Kidney (tissue), 22 donors: ENCODE measurements at places on chromosomes 6 and 20.

- peak; percentile 66 for DNase-seq
These were observed 695.9 kb downstream of the EPHA7 start for GRCh38 chr6:92723390-92723931.

GRCh38 chr20:57501461-57502335 is 23.2 kb downstream of the CTCFL start:
- DNase-seq, result peak; percentile 52

GRCh38 chr6:165220045-165220444 is 89.4 kb downstream of the C6orf118 start:
- DNase-seq, result no peak

- DNase-seq, result peak; percentile 63
These were observed 55.1 kb downstream of the KIF16B start for GRCh38 chr20:16517946-16518783.

GRCh38 chr6:82362878-82363427 is 664 bp upstream of the TPBG start:
- no peak for DNase-seq

- DNase-seq, result peak; percentile 90
These were observed 151.1 kb upstream of the B3GAT2 start for GRCh38 chr6:71107911-71108420.

GRCh38 chr20:1893721-1894470 is 1.3 kb upstream of the SIRPA start:
- no peak for DNase-seq

- DNase-seq, result peak; percentile 59
These were observed 807 bp downstream of the TBC1D20 start for GRCh38 chr20:461254-462198.

DNA sequence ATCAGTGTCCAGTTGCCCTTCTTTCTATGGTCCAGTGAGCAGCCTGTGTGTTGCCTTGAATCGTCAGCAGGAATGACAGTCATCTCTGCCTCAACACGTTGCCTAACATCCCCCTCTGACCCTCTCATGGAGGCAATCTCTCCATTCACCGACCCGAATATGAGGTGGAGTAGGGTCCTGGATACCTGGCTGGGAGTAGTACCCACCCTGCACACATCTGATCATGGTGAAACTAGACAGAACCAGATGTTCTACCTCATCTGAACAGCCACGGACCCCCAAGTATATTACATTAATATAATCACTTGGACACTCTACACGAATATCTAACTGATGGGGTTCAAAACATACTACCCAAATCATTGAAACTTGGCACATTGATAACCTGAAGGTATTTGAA is 77.0 kb upstream of the COL21A1 start:
- no peak for DNase-seq

DNA sequence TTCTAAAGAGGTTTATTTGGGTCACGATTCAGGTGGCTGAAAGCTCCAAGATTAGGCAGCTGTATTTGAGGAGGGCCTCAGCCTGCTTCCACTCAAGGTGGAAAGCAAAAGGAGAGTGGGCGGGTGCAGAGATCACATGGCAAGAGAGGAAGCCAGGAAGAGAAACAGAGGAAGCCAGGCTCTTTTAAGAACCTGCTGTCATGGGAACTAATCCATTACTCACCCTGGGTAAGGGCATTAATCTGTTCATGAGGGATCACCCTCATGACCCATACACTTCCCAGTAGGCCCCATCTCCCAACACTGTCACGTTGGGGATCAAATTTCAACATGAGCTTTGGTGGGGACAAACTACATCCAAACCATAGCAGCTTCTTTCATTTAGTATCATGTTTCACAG is 53.9 kb downstream of the DHX35 start:
- DNase-seq, result no peak

DNA sequence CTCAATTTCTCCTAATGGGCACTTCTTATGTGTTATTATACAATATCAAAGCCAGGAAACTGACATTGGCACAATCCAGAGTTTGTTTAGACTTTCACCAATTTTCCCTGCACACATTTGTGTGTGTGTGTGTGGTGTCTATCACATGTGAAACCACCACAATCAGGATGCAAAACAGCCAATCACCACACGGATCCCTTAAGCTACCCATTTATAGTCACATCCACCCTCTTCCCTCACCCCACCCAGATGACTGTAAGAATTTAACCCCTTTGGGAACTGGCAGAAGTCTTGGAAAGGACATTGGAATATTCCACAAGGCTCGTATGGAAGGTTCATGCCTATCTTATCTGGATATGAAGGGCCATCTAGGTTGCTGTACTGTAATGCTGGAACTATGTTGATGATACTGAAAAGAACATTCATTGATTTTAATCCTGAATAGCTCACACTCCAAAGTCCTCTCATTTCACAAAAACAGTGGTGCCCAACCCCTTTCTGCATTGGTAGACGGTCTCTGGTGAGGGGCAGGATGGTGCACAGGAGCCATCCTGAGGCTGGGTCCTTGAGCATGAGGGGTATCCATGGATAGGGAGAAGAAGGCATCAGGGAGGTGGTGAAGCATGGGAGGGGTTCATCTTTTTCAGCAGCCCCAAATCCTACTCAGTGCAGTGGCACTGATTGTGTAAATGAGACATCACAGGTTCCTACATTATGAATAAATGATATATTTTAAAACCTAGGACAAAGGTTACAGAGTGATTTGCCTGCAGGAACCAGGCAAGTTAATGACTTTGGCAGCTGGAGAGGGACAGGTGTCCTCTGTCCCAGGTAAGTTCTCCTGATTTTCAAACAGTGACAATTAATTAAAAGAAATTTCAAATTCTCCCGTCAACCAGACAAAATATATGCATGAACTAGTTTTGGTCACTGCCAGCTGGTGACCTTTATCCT is 12.1 kb upstream of the CTCFL start:
- DNase-seq, result no peak

- peak; percentile 75 for DNase-seq
These were observed at the start of gene HMGCLL1 for GRCh38 chr6:55578537-55579363. HMGCLL1 (minus strand) TSS chr6:55579192; CDS start chr6:55579055, 137 bp downstream.

DNA sequence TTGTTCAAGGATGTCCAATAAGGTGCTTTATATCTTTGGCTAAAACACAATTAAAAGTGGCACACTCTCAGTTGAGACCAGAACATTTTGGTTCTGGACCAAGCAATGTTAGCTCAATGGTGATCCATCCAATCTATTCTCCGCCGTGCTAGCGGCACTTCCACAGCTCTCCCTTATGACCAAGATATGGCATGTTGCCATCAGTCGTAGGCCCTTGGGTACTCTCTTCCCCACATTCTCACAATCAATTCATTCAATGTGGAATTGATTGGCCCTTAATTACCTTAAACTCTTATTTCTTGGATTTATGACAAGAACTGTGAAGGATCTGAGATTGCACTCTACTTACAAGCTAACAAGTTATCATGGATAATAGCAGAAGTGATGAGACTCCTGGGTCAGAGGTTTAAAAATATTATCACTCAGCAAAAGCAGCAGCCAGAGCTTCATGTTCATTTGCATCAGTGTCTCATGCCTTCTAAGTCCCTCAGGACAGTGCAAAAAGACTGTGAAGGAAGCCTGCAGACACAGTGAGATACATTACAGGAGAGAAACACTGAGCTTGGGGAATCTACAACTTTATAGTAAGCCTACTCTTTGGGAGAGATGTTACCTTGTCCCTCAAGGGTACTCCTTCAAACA is 80.0 kb upstream of the ARG1 start:
- DNase-seq, result no peak

GRCh38 chr6:122400121-122400450 is 634 bp downstream of the HSF2 start:
- no peak for DNase-seq

GRCh38 chr6:60754879-60755278 is 1531.1 kb downstream of the KHDRBS2 start:
- no peak for DNase-seq

GRCh38 chr6:17851001-17851719 is 136.3 kb downstream of the KIF13A start:
- no peak for DNase-seq

DNA sequence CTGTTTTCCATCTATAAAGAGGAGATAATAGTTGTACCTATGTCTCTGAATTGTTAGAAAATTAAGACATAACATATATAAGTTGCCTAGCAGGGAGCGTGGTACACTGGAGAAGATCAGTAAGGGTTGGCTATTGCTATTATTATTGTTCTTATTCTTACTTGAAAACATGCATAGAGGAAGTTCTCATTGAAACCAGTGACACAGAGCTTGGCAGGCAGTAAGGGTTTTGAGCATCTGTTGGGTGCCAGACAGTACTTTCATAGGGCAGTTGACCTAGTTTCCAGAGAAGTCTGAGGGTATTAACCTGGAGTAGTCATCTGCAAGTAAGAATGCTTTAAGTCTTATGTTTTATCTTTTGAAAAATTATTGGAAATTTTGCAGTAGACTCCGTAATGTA is 13.3 kb upstream of the SGK1 start:
- no peak for DNase-seq

- DNase-seq, result no peak
These were observed 336.0 kb downstream of the QKI start for GRCh38 chr6:163750431-163751031.

GRCh38 chr6:44666324-44666723 is 278.8 kb downstream of the CDC5L start:
- no peak for DNase-seq

GRCh38 chr6:99216959-99217358 is 132.5 kb downstream of the FAXC start:
- no peak for DNase-seq

DNA sequence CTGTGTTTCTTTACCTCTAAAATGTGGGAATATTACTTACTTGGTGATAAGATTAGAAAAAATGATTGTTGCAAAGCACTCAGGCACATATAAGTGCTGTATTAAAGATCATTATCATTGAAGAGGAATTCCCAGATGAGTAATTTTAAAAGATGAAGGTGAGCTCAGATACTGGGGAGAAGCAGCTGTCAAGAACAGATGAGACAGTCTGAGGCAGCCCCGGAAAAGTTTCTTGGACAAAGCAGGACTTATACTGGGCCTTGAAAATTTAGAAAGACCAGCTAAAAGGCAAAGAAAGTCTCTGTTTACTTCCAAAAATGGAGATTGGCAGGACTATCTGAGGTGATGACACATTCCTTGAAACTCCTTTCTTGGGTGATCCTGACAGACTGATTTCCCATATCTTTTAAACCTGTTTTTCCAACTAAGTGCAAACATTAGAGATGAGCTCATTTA is 93.8 kb upstream of the MARCKS start:
- no peak for DNase-seq

GRCh38 chr6:159462431-159462830 is 230.6 kb downstream of the SOD2 start:
- no peak for DNase-seq

- DNase-seq, result no peak
These were observed 15.1 kb upstream of the MBOAT1 start for GRCh38 chr6:20227350-20227749.

GRCh38 chr6:41596096-41596685 is 42.1 kb upstream of the MDFI start:
- no peak for DNase-seq

DNA sequence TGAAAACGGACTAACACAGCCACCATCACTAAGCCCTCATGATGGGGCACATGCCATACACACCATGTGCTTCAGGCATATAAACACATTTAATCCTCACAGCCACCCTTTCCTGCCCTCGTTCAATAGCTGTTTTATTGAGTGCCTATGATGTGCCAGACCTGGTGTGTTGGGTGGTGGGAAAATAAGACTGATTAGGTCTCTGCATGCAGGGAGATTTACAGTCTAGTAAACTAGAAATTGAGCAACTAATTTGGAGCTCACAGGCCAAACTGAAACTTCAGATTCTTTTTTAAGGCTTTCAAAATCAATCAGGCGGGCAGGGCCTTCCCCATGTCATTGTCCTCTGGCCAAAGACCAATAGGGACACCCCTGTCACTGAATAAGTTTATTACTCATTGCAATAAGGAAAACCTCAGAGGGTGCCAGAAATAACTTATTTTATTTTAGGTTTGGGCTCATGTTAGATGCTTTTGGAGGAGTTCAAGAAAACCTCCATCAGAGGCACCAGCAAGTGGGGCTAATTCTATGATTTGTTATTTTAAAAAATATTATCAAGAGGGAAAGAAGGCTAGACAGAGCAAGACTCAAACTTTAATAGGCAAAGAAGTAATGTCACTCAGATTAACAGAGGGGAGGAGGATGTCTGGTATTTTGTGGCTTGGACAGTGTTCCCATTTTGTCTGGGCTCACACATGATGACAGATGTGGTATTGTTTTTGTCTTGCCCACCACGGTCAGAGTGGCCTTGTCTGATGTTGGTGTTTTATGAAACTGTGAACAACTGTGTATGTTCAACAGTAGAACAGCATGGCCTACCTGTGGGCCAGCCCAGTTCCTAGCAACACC is 12.0 kb downstream of the ZFP64 start:
- no peak for DNase-seq

DNA sequence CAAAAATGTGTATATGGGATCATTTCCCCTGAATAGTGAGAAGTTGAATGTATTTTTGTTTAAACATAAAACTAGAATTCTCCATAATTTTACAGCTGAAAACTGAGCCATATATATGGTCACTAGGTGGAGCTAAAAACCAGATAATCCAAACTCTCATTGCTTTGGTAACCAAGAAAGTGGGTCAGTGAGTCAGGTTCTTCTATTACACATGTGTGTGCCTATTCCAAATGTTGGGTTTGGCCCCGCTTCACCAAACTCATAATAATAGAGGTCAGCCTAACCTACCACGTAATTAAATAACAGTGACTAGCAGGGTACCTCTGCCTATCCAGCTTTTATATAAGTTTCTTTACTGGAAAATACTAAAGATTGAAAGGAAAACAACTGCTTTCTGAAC is 19.3 kb upstream of the RNGTT start:
- DNase-seq, result no peak

DNA sequence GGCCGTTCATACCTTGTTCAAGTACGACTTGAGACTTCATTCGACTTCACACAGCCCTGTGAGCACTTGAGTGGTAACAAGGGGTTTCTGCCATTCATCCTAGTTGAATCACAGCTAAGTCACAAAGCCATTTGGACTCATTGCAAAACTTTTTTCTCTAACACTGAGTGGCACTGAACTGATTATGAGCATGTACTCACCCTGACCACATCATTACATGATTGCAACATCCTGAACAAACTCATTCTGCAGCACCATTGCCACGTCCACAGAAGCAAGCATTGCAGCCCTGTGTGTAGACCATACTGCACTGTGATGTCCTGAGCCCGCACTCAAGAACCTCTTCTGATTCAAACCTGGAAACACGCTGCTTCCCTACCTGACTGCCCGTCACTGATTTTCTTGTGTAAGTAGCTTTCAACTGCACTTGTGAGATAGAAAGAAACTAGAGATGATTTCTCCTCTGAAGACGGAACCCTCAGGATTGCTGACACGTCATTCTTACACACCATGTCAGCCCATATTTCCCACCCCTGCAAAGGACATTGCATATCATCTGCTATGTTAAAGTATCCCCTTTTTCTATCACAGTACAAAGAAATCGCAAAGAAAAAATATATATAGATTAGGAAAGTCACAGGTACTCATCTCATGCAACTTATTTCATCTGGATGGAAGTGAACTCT is 81.6 kb downstream of the C6orf118 start:
- DNase-seq, result no peak

DNA sequence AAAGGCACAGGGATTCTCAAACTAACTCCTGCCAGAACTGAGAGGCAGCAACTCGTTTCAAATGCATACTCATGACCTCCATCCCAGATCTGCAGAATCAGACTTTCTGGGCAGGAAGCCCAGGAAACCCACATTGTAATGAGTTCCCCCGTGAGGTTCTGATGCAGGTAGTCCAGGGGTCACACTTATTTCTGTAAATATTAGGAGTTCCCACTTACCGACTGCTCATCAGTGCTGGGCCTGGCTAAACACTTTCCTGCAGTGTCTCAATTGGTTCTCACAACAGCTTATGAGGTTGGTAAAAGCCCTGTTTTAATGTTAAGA is 11.6 kb downstream of the DUSP15 start:
- DNase-seq, result no peak

- DNase-seq, result no peak
These were observed 24.5 kb upstream of the CARMIL1 start for GRCh38 chr6:25254671-25255070.
